Left renal cortex interstitium (tissue), 4 donors: ENCODE measurements at places on chromosomes 1 and 21.

GRCh38 chr1:156372265-156372586, 3.2 kb downstream of the RHBG start:
- no peak for DNase-seq

DNA sequence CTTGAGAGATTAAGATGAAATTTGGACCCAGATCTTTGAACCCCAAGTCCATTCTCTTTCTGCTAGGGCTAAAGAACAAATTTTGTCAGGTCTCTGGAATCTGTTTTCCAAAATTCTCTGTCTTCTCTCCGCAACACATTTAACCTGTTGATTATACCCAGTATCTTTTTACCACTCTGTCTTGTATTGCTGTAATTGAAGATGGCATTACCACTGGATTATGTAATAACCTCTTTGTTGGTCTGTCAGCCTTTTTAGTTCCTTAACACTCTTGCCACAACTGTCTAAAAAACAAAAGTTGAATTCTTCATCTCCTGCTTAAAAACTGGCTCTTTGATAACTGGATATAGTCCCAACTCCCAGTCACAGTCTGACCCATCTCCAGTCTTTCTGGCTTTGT, 3.0 kb downstream of the SRP9 start:
- DNase-seq, result no peak

DNA sequence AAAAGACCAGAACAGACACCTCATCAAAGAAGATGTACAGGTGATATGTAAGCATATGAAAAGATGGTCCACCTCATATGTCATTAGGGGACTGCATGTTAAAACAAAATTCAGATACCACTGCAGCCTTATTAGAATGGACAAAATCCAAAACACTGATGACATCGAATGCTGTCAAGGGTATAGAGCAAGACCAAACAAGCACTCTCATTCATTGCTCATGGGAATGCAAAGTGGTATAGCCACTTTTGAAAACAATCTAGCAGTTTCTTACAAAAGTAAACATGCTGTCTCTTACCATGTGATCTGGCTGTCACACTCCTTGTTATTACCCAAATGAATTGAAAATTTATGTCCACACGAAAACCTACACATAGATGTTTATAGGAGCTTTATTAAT, 426.6 kb upstream of the ESRRG start:
- DNase-seq, result no peak

GRCh38 chr1:230798491-230798890, 51.3 kb downstream of the CAPN9 start:
- no peak for DNase-seq

- no peak for DNase-seq
Observed at GRCh38 chr1:58441699-58442098, 104.8 kb downstream of the OMA1 start.

GRCh38 chr1:56414728-56415224, 164.6 kb downstream of the PLPP3 start:
- DNase-seq, result no peak

DNA sequence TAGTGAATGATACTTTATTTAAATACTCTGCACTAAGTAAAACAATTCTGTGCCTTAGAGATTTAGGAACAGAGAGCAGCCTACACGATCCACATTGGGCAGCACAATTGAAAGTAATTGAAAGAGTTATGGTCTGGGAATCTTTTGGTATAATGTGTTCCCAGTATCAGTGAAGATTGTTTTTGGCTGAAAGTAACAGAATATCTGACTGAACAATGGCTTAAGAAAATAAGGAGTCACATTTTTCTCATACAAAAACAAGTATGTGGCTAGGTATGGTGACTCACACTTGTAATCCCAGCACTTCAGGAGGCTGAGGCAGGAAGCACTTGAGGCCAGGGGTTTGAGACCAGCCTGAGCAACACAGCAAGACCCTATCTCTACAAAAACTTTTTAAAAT, 306.2 kb downstream of the NFIA start:
- no peak for DNase-seq

GRCh38 chr1:166080277-166080966, 86.4 kb downstream of the FAM78B start:
- DNase-seq, result no peak

GRCh38 chr1:183870351-183871077, 65.6 kb downstream of the RGL1 start:
- DNase-seq, result no peak

- DNase-seq, result no peak
Observed at GRCh38 chr1:231729544-231729943, 103.0 kb downstream of the DISC1 start.

DNA sequence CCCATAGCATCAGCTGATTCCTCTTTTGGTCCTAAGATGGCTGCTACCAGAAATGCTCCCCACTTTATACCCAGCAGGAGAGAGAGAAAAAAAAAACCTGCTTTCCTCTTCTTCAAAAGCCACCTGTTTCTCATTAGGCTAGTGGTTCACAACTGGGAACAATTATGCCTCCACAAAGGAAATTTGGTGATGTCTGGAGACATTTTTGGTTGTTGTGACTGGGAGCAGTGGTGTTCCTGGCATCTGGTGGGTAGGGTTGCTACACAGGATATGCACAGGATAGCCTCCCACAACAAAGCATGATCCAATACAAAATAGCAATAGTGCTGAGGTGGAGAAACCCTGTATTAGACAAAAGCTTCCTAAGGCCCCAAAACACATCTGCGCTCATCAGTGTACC, 38.5 kb upstream of the SGIP1 start:
- DNase-seq, result no peak

DNA sequence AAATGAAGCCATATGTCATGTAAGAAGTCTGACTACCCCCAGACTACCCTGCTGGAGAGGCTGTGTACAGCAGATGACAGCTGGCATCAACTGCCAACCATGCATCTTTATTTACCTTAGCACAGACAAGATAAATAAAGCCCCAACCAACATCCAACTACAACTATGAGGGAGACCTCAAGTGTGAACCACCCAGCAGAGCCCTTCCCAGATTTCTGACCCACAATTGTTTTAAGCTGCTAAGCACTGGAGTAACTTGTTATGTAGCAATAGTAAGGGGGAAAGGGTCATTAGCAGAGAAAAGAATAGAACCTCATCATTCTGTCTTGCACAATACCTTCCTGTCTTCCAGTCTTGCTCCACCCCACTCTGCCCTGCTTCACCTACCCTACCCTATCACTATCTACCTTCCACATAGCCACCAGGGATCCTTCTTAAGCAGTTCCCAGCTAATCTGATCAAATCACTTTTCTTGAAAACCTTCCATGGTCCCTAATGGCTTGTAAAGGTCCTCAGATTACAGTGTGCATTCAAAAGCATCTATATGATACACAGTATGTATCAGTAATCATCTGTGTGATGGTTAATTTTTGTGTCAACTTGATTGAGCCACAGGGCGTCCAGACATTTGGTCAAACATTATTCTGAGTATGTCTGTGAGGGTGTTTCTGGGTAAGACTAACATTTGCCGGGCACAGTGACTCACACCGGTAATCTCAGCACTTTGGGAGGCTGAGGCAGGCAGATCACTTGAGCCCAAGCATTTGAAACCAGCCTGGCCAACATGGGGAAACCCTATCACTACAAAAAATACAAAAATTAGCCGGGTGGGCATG, 19.6 kb upstream of the RBM15 start:
- DNase-seq, result no peak

GRCh38 chr1:206915030-206915735, 6.6 kb downstream of the FCMR start:
- DNase-seq, result no peak

DNA sequence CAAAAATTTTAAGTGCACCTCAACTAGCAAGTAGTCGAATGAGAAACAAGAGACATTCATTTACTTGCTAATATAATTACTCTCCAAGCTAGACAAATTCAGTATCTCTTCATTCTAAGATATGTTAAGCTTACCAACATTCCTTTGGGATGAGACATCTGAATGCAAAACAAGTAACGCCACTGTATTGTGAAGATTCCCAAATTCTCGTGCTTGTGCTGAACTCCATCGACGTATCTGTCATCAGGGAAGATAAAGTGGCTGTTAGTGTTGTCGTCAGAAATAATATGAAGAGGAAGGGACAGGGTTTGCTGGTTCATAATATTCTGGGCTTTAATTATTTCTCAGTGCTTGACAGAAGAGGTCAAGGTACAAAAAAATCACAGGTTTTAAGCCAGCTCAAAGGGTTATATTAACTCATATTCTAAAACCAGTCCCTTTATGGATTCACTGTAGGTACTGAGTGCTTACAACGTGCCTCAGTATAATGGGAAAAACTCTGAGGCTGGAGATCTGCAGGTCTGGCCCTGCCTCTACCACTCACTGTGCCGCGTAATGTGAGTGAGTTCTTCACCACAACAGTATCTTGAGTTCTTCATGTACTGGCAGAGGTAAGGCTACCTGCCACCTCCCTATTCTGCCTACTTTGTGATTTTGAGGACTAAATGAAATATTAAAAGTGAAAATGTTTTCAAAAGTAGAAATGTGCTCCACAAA, 42.0 kb downstream of the PCSK9 start:
- DNase-seq, result no peak

DNA sequence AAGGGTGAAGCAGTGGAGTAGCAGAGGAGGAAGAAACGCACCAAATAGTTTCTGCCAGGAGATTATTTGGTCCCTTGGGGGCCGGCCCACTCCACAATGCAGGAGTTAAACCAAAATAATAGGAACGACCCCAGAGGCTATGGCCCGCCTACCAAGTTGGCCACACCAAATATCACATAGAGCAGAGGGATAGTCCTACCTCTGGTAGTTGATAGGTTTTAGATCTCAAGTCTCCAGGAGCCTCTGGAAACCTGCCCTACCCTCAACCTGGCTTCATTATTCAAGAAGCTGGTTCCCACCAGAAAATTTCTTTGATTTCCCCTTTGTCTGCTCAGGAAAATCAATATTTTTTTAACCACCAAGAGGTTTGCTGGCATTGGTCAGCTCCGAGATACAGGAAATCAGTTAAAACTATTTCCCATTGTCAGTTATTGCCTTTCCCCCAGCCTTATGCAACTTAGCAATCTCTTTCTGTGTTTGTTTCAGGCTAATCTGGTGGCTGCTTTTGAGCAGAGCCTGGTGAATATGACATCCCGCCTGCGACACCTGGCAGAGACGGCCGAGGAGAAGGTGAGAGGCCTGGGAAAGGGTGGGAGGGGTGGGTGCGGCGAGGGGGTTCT, 35.5 kb upstream of the IPO9 start:
- DNase-seq, result no peak

DNA sequence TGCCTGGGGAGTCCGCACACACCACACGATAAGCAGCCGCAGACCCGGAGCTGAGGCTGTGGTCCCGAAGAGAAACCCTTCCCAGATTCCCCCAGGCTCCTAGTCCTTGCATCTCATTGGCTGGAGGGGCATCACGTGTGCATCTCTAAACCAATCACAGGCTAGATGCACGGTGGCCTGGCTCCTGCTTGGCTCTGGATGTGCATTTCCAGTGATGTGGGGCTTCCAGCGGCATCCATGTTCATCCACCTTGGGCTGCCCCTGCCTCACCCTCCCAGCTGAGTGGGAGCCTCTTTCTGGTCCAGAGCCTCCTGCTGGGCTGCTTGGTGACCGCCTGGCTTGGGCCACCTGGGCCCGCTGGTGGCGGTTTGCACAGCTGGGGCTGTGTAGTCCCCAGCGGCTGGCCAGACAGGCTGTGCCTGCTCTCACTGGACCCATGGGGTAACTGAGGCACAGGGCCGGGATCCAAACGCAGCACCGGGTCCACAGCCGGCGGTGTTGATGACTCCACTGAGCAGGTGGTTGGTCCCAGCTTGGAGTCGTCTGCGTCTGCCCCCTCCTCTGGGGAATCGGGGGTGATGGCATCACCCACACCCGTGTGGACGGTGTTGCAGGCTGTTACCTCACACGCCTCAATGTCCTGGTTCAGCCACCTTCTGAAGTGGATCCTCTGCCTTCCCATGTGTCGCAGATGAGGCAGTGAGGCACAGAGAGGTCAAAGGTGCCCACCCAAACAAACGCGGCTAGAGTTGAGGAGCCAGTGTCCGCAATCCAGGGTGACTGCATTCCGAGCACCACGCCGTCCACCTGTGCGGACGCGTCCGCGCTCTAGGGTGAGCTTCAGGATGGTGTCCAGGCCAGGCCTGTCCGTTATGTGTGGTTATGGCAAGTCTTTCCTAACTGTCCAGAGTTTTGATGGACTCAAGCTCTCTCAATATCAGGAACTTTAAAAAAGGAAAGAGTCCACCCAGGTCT, 41.3 kb downstream of the COL6A1 start:
- no peak for DNase-seq

DNA sequence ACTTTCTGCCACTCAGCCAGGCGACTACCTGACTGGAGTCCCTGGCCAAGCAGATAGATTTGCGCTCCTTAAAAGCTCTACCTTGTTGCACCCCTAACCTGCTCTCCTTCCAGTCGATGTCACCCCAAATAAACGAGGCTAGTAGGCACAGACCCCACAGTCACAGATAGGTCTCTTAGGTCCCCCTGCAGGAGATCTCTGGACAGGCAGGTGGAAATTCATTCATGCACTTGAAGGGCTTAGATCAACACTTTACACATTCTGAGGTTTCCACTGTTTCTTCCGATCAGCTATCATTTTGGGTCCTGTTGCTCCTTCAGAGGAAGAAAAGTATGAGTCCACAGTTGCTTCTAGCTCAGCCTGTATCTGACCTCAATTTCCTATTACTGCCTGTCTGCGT, 272.6 kb upstream of the FMN2 start:
- no peak for DNase-seq

DNA sequence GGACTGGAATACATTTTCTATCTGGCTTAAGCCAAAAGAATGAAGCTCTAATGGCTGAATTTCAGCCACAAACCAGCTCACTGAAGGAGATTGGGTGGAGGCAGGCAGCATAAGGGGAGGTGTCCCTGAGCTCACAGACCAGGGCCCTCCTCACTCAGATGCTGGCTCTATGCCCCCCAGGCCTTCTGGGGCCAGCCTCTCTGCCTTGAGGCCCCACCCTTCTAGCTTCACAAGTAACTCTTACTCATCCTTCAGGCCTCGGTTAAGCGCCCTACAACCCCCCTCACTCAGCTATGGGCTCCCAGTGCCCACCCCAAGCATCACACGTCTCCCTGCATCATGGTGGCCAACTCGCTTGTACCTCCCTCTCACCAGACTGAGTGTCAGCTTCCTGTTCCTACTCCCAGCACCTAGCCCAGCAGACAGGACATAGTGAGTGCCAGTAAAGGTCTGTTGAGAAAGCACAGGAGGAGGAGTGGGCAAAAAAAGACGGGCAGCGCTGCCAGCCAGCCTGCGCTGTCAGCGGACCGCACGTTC, 40.8 kb upstream of the GPR157 start:
- DNase-seq, result no peak
